ENCODE measurements at places on chromosomes 2 and 18. TPM values are rescaled to one million over a fixed set of nuclear protein-coding genes. Genes with fewer than 3 reads are reported as not detected.

DNA sequence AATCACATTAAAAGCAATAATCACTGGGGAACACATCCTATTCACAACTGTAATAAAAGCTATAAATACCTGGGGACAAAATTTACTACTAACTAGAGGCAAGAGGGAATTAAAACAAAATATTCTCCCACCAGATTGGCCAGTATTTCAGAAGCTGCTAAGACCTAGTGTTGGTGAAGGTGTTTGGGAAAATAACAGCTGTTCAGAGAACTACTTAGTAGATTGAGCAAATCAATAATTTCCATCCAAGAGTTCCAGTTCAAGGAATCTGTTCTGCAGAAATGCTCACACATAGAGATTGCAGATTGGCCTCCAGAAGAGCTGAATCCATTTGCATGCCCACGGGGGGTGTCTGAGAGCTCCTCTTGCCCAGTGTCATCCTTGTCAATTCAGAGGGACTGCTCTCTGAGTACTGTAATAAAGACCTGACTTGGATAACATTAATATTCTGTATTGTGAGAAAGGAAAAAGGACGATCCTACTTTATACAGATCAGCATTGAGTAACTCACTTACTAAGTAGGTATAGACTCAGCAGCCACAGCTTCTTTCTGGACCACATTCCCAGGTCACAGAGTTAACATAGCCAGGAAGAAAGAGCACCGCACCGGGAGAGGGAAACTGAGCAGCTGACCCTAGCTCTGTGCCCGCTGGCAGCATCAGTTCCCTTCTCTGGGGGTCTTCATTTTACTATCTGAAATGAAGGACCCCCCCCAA is 5.6 kb downstream of the TUBB6 start:
- no peak for DNase-seq

DNA sequence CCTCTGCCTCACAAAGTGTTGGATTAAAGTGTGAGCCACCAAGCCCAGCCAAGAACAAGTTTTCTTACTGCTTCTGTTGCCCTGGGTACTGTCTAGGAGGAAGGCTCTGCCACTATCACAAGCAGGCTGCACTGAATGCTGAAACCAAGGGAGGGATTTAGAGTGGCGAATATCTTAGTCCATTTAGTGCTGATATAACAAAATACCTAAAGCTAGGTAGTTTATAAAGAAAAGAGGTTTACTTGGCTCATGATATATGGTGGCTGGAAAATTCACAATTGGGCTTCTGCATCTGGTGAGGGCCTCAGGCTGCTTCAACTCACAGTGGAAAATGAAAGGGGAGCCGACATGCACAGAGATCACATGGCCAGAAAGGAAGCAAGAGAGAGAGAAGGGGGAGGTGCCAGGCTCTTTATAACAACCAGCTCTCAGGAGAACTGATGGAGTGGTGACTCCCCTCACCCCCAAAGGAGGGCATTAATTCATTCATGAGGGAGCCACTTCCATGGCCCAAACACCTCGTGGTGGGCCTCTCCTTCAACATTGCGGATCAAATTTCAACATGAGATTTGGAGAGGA is 146.0 kb upstream of the SERPINE2 start:
- no peak for DNase-seq

DNA sequence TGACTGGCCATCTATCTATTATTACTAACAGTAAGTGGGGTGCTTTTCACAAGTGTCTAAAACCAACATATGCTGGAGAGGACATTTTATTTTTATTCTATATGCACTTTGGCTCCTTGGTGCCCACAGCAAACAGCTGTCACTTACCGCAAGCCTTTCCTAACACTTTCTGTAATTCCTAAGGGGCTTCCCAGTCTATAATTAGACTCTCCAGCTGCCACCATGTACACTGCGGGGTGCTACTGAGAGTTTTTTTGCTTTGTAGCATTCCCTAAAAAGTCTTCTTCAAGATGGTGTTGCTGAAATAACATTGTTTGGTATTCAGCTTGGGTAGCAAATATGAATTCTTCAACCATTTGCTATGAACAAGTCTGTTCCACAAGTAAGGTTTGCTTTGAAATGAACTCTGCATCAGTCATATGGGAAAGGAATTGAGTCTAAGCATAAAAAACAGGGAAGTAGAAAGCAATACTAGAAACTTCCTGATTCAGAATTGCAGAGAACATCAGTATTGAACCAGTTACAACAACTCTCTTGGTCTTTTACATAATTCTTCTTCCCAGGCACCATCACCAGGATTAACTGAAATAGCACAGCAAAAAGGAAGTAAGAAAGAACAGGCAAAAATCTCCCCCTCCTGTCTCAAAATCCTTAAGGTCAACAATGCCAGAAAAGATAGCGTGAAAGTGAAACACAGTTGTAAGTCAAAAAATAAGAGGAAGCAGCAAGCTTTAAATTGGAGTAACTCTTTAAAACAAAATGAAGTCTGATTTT is 28.6 kb downstream of the EPB41L3 start:
- DNase-seq: no peak

GRCh38 chr2:222039821-222040220 is 259.0 kb downstream of the PAX3 start:
- no peak for DNase-seq

DNA sequence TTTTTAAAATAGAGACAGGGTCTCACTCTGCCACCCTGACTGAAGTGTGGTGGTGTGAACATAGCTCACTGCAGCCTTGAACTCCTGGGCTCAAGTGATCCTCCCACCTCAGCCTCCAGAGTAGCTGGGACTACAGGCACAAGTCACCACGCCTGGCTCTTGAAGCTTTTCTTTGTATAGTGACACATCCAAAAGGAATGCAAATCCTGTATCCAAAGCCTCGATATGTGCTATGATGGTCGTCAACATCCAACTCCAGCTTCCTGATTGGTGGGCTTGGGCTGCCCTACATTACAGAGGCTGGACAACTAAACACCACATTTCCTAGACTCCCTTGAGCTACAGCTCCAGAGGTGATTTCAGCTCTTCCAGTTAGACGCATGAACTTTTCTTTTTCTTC is 101.7 kb upstream of the PGAP1 start:
- no peak for DNase-seq

DNA sequence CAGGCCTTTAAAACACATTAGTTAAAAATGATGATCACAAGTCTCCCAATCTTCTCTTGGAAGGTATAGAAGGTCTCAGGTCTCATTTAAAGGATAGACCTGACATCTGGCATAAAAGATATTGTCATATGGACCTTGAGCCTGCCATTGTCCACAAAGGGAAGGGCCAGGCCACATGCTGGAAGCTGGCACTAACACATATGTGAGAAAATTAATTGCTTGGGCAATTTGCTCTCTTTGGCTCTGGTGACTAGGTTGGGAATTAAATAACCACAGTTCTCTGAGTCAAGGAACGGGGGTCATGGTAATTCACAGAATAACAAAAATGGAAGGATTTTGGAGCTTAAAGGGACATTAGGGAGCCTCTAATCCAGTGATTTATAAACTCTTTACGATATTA is 727.3 kb downstream of the BCL11A start:
- no peak for DNase-seq

DNA sequence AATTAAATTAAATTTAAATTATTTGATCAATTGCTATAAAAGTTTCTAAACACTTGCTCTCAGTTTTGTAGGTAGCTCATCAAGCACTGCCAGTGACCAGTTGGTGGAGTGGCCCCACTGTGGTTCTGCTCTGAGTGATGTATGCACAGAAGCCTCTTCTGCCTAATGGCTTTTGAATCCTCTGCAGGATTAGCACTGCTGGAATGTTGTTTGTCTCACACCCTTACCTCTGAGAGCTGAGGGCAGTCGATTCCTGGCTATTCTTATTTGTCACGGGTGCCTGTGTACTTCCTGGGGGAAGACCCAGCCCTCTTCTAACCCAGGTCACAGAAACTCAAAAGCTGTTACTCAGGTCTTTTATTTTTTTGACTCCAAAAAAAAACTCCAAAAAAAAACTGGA is 9.5 kb downstream of the CAPN14 start:
- DNase-seq: no peak

- peak; percentile 80 for DNase-seq
Measured at GRCh38 chr2:15577071-15577735, 14.5 kb upstream of the DDX1 start.

GRCh38 chr18:75157851-75158250 is 51.1 kb downstream of the PTGR3 start:
- DNase-seq: no peak

GRCh38 chr2:63652652-63652985 is 63.9 kb downstream of the MDH1 start:
- DNase-seq: no peak

DNA sequence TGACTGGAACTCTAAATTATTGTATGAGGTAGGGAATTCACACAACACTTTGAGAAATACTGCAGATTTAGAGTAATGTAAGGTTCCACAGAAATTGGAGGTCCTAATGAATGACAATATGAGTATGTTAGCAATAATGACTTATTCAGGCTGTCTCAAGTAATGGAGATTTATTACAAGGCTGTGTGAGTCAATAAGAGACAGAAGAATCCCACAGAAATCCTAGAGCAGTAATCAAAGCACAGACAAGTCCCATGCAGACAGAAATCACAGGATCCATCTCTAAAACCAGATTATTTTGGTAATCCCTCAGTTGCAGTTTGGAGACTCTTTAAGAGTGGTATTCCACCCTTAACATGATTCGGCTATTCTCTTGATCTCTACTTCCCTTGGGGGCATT is 83.6 kb downstream of the FAM161A start:
- no peak for DNase-seq

DNA sequence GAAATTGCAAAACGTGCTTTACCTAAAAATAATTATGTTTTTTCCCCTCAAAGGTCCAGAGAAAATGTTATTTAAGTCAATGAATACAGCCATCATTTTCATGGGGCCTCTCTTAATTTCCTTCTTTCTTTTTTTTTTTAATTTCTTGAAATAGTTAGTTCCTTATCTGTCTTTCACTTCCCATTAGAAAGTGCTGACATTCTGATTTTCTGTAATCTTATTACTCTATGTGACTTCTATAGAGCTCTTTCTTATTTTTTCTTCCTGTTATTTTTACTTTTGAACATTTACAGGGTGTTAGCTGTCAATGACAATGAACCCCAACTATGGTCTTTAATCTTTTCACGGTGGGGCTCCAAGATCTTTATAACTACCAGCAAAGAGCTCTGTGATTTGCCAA is 30.0 kb downstream of the CTLA4 start:
- DNase-seq: no peak

DNA sequence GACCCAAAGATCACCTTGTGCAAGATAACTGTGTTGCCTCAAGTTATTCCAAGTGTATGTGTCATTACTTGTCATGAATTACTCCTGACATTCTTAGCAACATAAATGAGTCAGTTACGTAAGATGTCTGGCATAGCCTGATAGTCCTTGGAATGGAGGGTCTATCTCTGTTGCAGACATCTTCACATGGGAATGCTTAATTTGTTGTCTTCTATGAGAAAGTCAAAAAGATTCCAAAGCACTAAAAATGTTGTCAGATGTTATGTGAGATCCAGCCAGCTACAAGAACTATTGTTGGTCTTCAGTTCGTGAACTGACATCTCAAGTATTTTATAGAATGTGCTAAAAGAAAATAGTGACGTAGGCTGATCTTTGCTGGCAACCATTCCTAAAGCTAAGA is 178.2 kb upstream of the RASGRP3 start:
- DNase-seq: no peak

- DNase-seq: no peak
Measured at GRCh38 chr18:55253814-55254213, 294.6 kb upstream of the CCDC68 start.

DNA sequence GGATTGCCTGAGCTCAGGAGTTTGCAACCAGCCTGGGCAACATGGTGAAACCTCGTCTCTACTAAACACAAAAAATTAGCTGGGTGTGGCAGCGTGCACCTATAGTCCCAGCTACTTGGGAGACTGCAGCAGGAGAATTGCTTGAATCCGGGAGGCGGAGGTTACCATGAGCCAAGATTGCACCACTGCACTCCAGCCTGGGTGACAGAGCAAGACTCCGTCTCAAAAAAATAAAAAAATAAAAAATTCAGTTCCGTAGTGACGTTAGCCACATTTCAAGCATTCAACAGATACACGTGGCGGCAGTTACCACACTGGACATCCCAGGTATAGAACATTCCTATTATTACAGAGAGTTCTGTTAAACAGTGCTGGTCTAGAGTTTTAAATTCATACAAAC is 4.5 kb downstream of the KANSL3 start:
- no peak for DNase-seq

- DNase-seq: no peak
Measured at GRCh38 chr2:69589973-69590652, 53.4 kb downstream of the AAK1 start.

DNA sequence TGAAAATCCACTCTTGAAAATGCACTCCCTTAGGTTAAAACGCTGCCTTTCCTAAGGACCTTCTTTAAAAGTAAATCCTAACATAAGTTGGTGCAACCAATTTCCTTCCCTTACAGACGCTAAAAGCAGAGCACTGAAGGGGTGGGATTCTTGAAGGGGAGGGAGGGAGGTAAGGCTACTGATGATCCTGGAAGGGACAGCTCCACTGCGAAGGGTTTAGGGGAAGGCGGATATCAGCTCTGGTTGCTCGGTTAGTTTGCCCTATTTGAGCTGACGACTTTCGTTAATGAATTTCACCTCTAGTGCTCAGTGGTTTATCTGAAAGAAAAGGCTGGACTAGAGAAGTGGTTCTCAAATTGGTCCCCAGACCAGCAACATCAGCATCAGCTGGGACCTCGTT is 49.7 kb upstream of the SIGLEC15 start:
- DNase-seq: no peak

DNA sequence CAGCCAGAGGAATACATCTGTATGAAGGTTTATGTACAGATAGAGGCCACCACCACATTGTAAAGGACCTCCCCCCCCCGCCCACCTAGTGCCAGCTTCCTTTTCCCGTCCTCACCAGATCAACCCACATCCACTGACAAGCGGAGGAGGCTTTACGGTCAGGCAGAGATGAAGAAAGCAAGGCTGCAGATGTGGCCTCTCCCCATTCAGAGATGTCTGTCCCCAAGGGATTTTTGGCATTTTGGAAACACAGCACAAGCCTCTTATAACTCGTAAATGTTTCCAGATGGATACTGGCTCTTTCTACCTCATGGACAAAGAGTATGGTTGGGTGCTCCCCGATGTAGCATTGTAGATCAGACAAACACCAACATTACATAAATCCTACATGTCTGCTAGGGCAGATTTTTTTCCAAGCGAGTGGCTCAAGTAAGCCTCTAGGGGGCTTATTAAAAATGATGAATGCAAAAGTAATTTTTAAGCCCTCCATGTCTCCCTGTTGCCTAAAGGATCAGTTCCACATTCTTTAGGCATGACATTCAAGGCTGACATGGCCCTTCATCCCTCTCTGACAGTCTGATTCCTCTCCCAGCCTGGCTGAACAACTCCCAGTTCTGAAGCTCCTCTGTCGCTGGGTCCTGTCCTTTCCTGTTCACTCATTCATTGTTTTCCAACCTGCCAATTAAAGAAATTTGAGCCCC is 11.7 kb downstream of the VIT start:
- DNase-seq: no peak

The NABP1 gene
- 5.1 TPM for total RNA-seq

The ZNF804A gene
- 0.05 TPM for total RNA-seq

The LRATD1 gene
- total RNA-seq: 2.5 TPM

The GDF7 gene
- total RNA-seq: 0.46 TPM

The PMS1 gene
- total RNA-seq: 15.1 TPM

The PELI1 gene
- 6.3 TPM for total RNA-seq

The DSG2 gene
- 35.7 TPM for total RNA-seq

The CCDC85A gene
- 5.3 TPM for total RNA-seq

The C2orf15 gene
- not detected for total RNA-seq

The MYO7B gene
- 0.46 TPM for total RNA-seq

Data from Right ventricle myocardium inferior (tissue), 1 donor.